ENCODE measurements at places on chromosomes 4 and X. TPM values are rescaled to one million over a fixed set of nuclear protein-coding genes. Genes with fewer than 3 reads are reported as not detected.

The PLP1 gene
- total RNA-seq, result 1.2 TPM

The TMEM156 gene
- total RNA-seq, result 0.32 TPM

GRCh38 chr4:114782415-114783214 is 184.0 kb downstream of the UGT8 start:
- peak overlapping the region; percentile 28 for H3K27ac ChIP-seq
- H3K4me1 ChIP-seq, result peaks cover 33% of the 10 kb centered on the region
- H3K4me3 ChIP-seq, result no peak overlapping the region

The PFKFB1 gene
- 0.25 TPM for total RNA-seq

The MAP9 gene
- total RNA-seq, result 14.0 TPM

DNA sequence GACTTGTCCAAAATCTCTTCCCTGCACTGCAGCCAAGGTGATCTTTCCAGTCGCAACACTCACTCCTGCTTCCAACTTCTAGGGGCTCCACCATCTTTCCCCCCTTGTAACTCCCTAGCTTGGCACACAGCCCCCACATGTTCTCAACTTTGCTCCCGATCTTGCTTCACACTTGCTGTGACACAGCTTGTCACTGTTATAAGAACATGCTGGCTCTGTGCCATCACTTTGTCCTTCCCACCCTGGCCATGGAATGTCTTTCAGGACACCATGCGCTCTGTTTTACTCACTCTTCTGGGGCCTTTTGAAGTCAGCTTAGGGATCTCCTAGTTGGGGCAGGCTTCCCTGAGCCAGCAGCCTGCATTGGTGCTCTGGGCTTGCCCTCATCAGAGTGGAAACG is 2.5 kb downstream of the NSDHL start:
- H3K4me3 ChIP-seq, result no peak overlapping the region
- H3K4me1 ChIP-seq, result peaks cover 28% of the 10 kb centered on the region
- H3K27me3 ChIP-seq, result no peaks in the 10 kb centered on the region
- DNase-seq, result no peak
- peaks cover 3% of the 10 kb centered on the region for H3K36me3 ChIP-seq

DNA sequence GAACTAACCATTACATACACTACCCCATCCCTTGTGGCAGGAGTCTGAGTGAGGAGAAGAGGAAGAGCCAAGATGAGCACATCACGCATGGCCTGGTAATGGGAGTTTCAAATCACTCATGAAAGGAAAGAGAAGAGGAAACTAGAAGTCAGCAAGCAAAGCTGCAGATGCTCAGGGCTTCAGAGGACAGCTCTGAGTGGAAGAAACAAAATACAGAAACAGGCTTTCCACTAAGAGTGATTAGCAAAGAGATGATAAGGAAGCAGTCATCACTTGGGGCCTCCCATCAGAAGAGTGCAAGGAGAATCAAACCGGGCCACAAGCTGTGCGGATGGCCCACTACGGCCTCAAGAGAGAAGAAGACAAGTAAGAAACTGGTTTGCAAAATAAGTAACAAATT is 25.6 kb downstream of the KDR start:
- peaks cover 16% of the 10 kb centered on the region for H3K27me3 ChIP-seq
- no peaks in the 10 kb centered on the region for H3K4me1 ChIP-seq
- H3K4me3 ChIP-seq, result no peak overlapping the region
- no peaks in the 10 kb centered on the region for H3K36me3 ChIP-seq

DNA sequence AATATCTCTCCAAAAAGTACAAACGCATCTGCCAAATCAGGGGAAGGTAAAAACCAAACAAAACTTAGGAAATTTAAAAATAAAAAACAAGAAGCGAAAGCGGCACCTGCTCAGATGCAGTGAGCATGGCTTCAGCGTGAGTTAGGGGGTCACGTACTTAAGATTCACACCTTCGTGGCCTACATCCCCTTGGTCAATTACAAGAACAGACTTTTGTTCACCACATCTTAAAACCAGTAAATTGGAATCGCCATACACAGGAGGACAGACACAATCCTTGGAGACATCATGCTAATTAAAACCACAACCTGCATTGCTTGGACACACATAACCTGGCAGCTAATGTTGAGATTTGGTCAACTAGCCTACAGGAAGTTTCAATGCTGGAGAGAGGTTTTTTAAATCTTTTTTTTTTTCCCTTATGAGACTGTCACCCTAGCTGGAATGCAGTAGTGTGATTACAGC is 12.5 kb upstream of the SEL1L3 start:
- H3K4me1 ChIP-seq, result peaks cover 2% of the 10 kb centered on the region
- no peaks in the 10 kb centered on the region for H3K36me3 ChIP-seq
- H3K27ac ChIP-seq, result no peak overlapping the region
- no peak overlapping the region for H3K4me3 ChIP-seq

Data from chondrocyte (in vitro differentiated cells).